ENCODE measurements at places on chromosomes 4 and X.

GRCh38 chrX:72084114-72084513, 47.6 kb downstream of the RTL5 start:
- no peak for DNase-seq

GRCh38 chr4:1535926-1536578, 129.8 kb upstream of the NKX1-1 start:
- DNase-seq: no peak

GRCh38 chr4:8378101-8378724, 62.3 kb downstream of the ACOX3 start:
- no peak for DNase-seq

GRCh38 chrX:37946197-37946596, 60.2 kb upstream of the SYTL5 start:
- no peak for DNase-seq

DNA sequence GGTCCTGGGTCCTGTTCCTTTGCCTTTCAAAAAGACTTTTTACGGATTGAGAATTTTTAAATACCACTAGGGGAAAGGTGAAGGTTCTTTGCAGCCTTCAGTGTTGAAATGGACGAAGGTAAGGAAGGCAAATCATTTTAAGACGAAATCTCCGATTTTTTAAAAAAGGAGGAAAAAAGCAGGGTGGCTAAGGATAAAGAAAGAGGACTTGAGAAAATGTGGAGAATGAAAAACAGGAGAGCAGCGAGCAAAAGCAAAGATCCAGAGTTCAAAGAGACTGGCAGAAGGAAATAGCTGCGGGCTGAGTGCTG, 314 bp downstream of the EPHA5 start:
- DNase-seq: no peak

GRCh38 chr4:3871181-3871852, 105.1 kb downstream of the ADRA2C start:
- no peak for DNase-seq

- DNase-seq: no peak
Measured at GRCh38 chrX:123962006-123962467, 531 bp downstream of the STAG2 start.
